ENCODE measurements at places on chromosomes 5 and 9.

DNA sequence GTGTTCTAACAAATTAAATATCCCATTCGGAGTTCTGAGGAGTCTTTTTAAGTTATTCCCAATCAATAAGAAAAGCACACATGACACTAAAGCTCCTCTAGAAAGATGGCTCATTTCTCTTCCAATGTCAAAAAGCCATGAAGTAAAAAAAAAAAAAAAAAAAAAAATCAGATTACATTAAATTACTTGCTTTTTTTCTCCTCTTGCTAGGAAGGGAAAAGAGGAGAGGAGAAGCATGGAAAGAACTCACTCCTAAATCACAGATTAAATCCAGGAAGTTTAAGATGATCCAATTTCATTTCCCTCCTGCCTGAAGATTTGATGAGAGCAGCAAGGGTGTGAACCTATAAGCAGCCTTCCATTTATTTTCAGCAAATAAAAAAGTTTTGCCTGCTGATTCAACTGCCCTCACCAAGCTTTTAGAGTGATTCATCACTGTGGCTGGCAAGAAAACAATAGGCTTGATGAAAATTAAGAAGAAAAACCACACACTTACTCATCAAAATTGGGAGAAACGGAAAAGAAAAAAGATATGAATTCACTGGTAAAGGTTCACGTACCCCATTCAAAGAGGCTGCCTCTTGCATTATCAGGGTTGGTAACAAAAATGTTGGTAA lies 19.7 kb downstream of the MYO10 start:
- H3K36me3 ChIP-seq = no peaks in the 10 kb centered on the region
- DNase-seq = no peak
- no peaks in the 10 kb centered on the region for H3K27me3 ChIP-seq

DNA sequence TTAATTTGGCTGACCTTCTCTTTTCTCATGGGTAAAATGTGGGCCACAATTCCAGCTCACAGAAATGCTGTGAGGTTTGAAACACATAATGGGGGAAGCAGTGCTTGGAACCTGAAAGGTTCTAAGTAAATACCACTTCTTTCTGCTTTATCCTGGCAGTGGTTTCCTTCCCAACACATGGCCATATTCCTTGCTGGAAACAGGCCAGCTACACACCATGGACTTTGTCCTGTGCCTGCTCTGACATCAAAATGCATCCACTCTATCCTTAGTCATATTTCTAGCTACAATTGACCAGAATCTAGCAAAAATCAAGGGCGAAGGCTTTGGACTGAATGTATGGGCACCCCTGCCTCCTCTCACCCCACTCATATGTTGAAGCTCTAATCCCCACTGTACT lies 93.1 kb upstream of the TRPC7 start:
- no peak overlapping the region for H3K4me3 ChIP-seq
- DNase-seq = no peak
- H3K4me1 ChIP-seq = no peaks in the 10 kb centered on the region
- no peak overlapping the region for H3K27ac ChIP-seq
- H3K36me3 ChIP-seq = no peaks in the 10 kb centered on the region

DNA sequence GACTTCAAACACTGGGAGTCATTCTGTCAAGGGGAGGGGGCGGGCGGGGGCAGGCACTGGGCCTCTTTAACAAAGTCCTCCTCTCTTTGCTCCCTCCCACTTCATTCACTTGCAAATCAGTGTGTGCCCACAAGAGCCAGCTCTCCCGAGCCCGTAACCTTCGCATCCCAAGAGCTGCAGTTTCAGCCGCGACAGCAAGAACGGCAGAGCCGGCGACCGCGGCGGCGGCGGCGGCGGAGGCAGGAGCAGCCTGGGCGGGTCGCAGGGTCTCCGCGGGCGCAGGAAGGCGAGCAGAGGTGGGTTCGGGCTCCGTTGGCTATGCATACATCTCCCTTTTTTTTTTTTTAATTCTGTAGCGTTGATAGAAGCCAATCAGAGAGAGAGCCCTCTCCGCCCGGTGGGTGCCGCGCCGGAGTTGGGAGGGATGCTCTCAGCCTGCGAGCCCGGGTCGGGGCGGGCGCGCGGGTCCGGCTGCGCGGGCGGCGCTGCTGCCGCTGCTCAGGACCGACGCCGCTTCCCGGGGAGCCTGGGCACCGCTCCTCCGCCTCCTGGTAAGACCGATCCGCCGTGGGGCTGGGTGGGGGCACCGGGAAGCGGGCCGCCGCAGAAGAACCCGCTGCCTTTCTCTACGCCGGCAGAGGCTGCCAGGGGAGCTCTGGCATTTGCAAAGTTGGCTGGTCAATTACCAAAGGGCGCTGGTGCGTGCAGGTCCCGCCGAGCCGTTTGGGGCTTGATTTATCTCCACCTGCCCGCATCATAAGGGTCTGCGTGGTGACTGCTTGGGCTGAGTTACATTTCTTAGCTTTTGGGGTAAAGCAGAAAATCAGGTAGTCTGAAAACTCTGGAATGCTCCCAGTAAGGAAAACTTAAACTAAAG lies at the start of gene CDH6:
Gene CDH6, plus strand, starts transcription at position 96 of the 877 bp plus-strand sequence. CDS start 73,788 bp downstream, outside the sequence.
- no peaks in the 10 kb centered on the region for H3K27me3 ChIP-seq
- no peak for DNase-seq
- H3K36me3 ChIP-seq = no peaks in the 10 kb centered on the region
- H3K4me3 ChIP-seq = peak within 1 kb of the TSS; percentile 47
- H3K4me1 ChIP-seq = peaks cover 7% of the 10 kb centered on the region
- H3K27ac ChIP-seq = peak within 1 kb of the TSS; percentile 79

GRCh38 chr9:135896205-135896604 lies 11.1 kb downstream of the CAMSAP1 start:
- no peak for DNase-seq
- H3K36me3 ChIP-seq = peaks cover 4% of the 10 kb centered on the region
- H3K27ac ChIP-seq = no peak overlapping the region
- no peak overlapping the region for H3K4me3 ChIP-seq

DNA sequence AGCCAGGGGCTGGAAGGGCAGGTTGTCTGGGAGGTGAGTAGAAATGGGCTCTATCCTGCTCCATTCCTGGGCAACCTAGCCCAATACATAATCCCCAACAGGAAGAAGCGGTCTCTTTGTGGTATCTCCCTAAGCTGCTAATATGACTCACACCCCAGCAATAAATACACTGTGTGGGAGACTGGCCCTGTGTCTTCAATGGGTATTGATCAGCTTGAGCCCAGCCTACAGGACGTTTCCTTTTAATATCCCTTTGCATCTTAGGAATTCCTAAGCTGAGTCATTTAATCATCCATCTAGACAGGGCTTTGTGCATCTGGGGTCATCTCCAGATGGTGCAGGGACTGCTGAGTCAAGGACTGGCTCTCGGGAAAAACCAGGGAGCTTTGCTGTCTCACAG lies 207.0 kb upstream of the PANK3 start:
- H3K4me3 ChIP-seq = no peak overlapping the region
- H3K36me3 ChIP-seq = no peaks in the 10 kb centered on the region
- H3K27me3 ChIP-seq = no peaks in the 10 kb centered on the region
- no peak overlapping the region for H3K27ac ChIP-seq

- H3K4me1 ChIP-seq = peaks cover 60% of the 10 kb centered on the region
- H3K27ac ChIP-seq = peak overlapping the region; percentile 86
- no peak overlapping the region for H3K4me3 ChIP-seq
- H3K27me3 ChIP-seq = no peaks in the 10 kb centered on the region
- H3K36me3 ChIP-seq = peaks cover 13% of the 10 kb centered on the region
These were observed 76.7 kb upstream of the STXBP1 start for GRCh38 chr9:127535396-127535795.

- peak overlapping the region; percentile 83 for H3K27ac ChIP-seq
- no peak for DNase-seq
- no peaks in the 10 kb centered on the region for H3K36me3 ChIP-seq
- H3K27me3 ChIP-seq = no peaks in the 10 kb centered on the region
These were observed 40.0 kb downstream of the LURAP1L start for GRCh38 chr9:12814877-12815237.

- no peaks in the 10 kb centered on the region for H3K27me3 ChIP-seq
- H3K36me3 ChIP-seq = peaks cover 16% of the 10 kb centered on the region
- H3K4me1 ChIP-seq = peaks cover 13% of the 10 kb centered on the region
- DNase-seq = no peak
- H3K27ac ChIP-seq = peak overlapping the region; percentile 44
- peak overlapping the region; percentile 10 for H3K4me3 ChIP-seq
These were observed 45.1 kb downstream of the ERGIC1 start for GRCh38 chr5:172878933-172879752.

GRCh38 chr9:101480386-101480785 lies 44.8 kb upstream of the ALDOB start:
- no peak for DNase-seq
- H3K4me3 ChIP-seq = no peak overlapping the region
- H3K27ac ChIP-seq = peak overlapping the region; percentile 86
- H3K36me3 ChIP-seq = peaks cover 11% of the 10 kb centered on the region

- no peak for DNase-seq
- no peak overlapping the region for H3K4me3 ChIP-seq
- H3K4me1 ChIP-seq = no peaks in the 10 kb centered on the region
- no peaks in the 10 kb centered on the region for H3K36me3 ChIP-seq
These were observed 289.3 kb upstream of the TAS2R1 start for GRCh38 chr5:9919306-9920030.

DNA sequence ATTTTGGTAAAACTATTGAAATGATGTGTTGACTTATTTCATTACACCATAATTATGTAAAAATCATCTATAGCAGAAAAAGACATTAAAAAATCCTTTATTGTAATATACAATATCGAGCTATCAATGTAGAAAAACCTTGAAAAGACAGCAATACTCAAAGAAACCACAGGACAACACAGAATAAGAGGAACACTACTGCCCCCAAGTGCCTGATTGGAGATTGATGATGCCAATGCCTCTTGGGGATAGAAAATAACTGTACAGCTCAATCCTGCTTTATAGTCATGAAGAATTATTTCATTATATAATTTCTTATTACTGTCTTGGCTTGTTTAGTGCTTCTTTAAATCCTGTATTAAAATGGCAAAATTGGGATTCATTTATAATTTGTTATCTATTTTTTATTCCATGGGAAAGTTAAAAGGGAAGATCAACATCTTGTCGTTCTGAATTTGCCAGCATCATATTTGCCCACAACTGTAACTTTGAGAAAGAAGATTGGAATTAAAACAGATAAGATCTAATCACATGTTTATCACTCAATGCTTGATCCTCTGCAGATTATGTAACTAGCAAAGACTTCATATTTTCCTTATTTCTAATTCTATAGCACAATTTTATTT lies 337.5 kb downstream of the CDH9 start:
- H3K4me3 ChIP-seq = no peak overlapping the region
- no peak for DNase-seq
- H3K4me1 ChIP-seq = no peaks in the 10 kb centered on the region
- no peak overlapping the region for H3K27ac ChIP-seq

GRCh38 chr5:53355316-53355715 lies 125.1 kb upstream of the FST start:
- DNase-seq = no peak
- no peaks in the 10 kb centered on the region for H3K4me1 ChIP-seq
- H3K36me3 ChIP-seq = no peaks in the 10 kb centered on the region

DNA sequence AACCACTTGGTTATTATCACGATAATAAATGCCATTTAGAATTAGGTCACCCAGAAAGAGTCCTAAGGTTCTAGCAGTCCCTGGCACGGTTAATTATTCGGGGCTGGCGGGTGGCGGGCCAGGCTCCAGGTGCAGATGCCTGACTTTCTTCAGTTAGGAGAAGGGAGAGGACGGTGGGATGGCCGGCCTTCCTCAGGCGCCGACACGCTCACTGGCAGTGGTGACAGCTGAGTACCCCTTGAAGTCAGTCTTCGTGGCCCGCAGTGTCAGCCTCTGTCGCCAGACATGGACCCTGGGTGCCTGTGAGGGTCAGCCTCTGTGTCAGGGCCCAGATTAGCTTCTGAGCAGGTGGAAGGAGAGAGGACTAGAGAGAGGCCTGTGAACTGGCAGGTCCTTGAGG lies 21.1 kb upstream of the EXOC3 start:
- H3K4me3 ChIP-seq = no peak overlapping the region
- H3K27ac ChIP-seq = no peak overlapping the region
- DNase-seq = no peak
- no peaks in the 10 kb centered on the region for H3K36me3 ChIP-seq

GRCh38 chr5:24365406-24365805 lies 279.4 kb downstream of the CDH10 start:
- no peaks in the 10 kb centered on the region for H3K4me1 ChIP-seq
- H3K36me3 ChIP-seq = no peaks in the 10 kb centered on the region

GRCh38 chr9:133821601-133822429 lies 83.7 kb upstream of the SARDH start:
- H3K4me3 ChIP-seq = no peak overlapping the region
- DNase-seq = no peak
- no peaks in the 10 kb centered on the region for H3K4me1 ChIP-seq
- no peak overlapping the region for H3K27ac ChIP-seq
- no peaks in the 10 kb centered on the region for H3K27me3 ChIP-seq

GRCh38 chr5:97453263-97453662 lies 270.2 kb upstream of the RIOK2 start:
- DNase-seq = no peak
- no peak overlapping the region for H3K27ac ChIP-seq
- H3K4me1 ChIP-seq = no peaks in the 10 kb centered on the region
- no peak overlapping the region for H3K4me3 ChIP-seq

DNA sequence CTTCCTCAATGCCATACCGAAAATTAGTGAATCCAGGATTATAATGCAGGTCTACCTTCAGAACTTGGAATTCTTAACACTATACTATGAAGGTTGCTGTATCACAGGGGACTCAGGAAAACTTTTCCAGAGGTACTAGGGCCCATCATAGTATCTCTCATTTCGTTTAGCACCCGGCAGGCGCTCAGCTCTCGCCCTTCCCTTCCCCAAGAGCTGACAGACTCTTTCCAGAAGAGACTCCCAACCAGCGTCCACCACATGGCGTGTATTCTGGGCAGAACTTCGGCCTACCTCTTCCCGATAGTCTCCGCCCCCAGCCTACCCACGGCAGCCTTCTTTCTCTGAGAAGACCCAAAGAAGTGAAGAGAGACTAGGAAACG lies 271 bp downstream of the NOL8 start:
- peak overlapping the region; percentile 68 for H3K4me3 ChIP-seq
- no peaks in the 10 kb centered on the region for H3K27me3 ChIP-seq
- H3K36me3 ChIP-seq = peaks cover 34% of the 10 kb centered on the region

DNA sequence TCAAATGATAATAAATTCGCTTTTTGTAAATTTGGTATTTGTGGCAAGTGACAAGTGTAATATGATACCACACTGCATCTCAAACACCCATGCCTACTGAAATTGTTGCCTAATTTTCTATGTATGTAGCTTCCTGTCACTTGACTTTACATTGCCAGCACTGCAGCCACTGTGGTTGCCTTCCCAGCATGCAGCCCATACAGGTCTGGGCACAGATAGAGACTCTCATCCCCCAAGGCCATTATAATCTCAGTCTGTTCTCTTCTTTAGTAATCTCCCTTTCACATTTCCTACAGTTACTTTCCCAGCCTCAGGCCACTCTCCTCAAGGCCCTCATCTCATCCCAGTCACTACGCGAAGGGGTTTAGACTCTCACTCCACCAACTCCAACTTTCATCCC lies 1200.6 kb downstream of the PTPRD start:
- H3K27ac ChIP-seq = no peak overlapping the region
- no peaks in the 10 kb centered on the region for H3K4me1 ChIP-seq
- H3K36me3 ChIP-seq = no peaks in the 10 kb centered on the region

- no peaks in the 10 kb centered on the region for H3K27me3 ChIP-seq
- no peak overlapping the region for H3K27ac ChIP-seq
- DNase-seq = no peak
- H3K4me1 ChIP-seq = no peaks in the 10 kb centered on the region
These were observed 219.5 kb downstream of the CDK5RAP2 start for GRCh38 chr9:120360510-120360909.

- no peaks in the 10 kb centered on the region for H3K36me3 ChIP-seq
- H3K27ac ChIP-seq = no peak overlapping the region
- no peaks in the 10 kb centered on the region for H3K4me1 ChIP-seq
- H3K27me3 ChIP-seq = no peaks in the 10 kb centered on the region
- H3K4me3 ChIP-seq = no peak overlapping the region
These were observed 34.4 kb downstream of the GLRA1 start for GRCh38 chr5:151890299-151890698.
